ENCODE measurements at places on chromosomes 5 and 9.

DNA sequence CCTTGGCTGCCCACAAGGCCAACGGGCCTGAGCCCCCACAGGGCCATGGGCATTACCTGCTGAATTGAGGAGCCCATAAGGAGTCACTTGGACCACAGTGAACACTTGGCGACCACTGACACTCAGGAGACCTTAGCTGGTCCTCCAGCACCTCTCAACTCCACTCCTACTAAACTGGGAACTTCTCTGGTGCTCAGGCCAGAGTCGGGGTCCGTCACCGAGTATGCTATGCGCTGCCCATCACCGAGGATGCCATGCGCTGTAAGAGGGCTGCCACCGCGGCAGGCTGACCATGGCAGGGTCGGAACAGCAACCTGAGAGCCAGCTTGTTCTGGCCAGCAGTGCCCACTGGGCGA, 600 bp upstream of the SQSTM1 start:
- no peak for DNase-seq

DNA sequence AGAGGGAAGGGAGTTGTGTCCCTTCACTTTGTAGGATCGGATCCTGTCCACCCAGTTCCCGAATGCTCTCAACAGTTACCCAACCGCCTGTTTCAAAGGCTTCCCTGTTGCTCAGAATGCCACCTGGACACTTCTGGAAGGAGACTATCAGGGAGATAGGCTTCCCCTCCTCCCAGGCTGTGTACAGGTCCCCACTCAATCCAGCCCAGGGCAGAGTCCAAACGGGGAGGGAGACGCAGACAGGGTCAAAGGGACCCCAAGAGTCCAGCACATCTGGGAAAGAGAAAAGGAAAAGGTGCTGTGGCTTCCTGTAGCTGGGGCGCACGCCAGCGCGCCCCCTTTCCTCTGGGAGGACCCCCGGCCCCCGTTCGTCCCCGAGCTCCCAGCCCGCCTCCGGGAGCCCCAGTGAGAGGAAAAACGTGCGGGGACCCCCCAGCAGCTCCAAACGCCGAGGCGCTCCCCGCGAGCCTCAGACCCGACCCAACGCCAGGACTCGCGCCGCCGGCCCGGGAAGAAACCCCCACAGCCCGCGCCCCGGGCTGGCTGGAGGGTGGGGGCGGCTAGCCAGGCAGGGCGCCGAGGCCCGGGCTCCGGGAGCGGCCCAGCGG, 640 bp downstream of the SURF4 start:
- no peak for DNase-seq

DNA sequence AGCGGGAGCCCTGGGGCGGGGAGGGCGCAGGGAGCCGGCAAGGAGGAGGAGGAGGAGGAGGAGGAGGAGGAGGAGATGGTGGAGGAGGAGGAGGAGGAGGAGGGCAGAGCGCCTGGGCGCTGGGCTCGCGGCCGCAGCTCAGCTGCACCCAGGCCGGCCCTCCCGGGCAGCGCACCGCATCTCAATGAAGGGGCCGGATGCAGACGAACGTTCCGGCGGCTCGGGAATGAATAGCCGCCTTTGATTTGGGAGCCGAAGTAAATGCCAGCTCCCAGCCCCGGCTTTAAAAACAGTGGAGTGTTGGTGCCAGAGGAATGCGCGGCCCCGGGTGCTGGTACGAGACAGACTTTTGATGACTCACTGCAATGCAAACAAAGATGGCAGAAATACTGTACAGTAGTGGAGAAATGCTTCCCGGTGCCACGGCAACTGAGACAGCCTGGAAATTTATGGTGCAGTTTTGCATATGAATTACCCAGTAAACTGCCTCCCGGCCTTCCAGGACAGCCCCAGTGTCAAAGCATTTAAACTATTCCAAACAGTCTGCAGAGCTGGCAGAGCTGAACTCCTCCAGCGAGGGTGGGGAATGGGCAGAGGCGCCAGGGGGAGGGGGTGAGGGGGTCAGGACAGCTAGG, 43.1 kb downstream of the NACC2 start:
- DNase-seq, result peak; percentile 91

- no peak for DNase-seq
These were observed 26.1 kb upstream of the IFNK start for GRCh38 chr9:27497883-27498417.

All from NCI-H460 (cell line).